ENCODE measurements at places on chromosomes 7 and 10. TPM values are rescaled to one million over a fixed set of nuclear protein-coding genes. Genes with fewer than 3 reads are reported as not detected.

The KDM7A gene
- 23.7 TPM for total RNA-seq

DNA sequence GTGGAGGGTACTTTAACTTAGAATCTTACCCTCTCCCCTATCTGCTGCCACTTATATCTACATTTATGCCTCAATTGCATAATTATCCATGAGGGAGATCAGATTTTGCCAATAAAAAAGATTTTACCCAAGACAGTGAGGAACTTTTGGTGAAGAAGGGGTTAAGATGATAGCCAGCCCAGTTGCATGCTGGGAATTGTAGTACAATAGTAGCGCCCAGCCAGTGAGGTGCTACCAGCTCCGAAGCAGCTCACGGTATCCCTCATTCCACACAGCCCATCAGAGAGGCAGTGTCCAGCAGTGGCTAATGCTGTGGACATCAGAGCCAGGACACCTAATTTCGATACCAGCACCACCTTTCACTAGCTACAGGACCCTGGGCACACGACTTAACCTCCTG is 5.9 kb upstream of the LGI1 start:
- H3K27me3 ChIP-seq: no peaks in the 10 kb centered on the region
- peaks cover 6% of the 10 kb centered on the region for H3K4me1 ChIP-seq
- DNase-seq: no peak
- no peak overlapping the region for H3K27ac ChIP-seq
- no peaks in the 10 kb centered on the region for H3K36me3 ChIP-seq

The OR9A2 gene
- total RNA-seq: not detected

The OR6B1 gene
- total RNA-seq: not detected

The DNAJC12 gene
- 6.0 TPM for total RNA-seq

DNA sequence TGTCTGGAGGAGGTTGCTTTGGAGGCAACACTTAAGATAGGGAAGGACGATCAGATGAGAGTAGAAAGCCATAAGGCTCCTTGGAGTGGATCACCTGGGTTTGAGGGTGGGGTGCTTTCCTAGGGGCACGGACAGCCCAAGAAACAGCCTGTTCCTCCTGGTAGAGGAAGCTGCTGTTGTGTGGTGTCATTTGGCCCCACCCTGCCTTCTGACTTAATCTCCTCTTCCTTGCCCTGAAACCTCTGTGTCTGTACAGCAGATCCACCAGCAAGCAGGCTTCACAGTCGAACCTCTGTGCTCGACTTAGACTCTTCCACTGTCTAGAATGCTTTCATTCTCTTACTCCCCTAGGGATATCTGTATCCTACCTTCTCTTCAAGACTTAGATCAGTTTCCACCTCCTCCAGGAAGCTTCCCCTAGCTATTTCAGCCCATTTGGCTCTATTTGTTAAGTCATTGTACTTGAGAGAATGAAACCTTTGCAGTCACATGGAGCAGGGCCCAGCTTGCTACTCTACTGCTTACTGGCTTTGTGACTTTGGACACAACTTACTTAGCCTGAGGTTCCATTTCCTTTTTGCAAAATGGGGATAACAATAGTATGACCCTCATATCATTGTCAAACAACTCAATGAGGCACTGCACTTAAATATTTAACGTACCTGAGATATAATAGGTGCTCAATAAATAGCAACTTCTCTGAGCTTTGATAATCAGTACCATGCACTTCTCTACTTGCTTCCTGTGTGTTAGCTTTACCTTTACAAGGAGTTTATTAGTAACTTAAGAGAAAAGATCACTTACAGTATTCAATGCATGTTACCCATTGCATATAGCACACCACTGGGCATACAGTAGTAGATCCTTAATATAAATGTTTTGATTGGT is 5.0 kb downstream of the MXI1 start:
- H3K4me1 ChIP-seq: peaks cover 60% of the 10 kb centered on the region
- H3K36me3 ChIP-seq: no peaks in the 10 kb centered on the region
- H3K27me3 ChIP-seq: no peaks in the 10 kb centered on the region
- H3K4me3 ChIP-seq: peak overlapping the region; percentile 80
- peak overlapping the region; percentile 98 for H3K27ac ChIP-seq

- H3K36me3 ChIP-seq: no peaks in the 10 kb centered on the region
- peak overlapping the region; percentile 80 for H3K4me3 ChIP-seq
- peaks cover 79% of the 10 kb centered on the region for H3K4me1 ChIP-seq
- peak overlapping the region; percentile 99 for H3K27ac ChIP-seq
Observed at GRCh38 chr10:80202934-80203834, 2.2 kb downstream of the ANXA11 start.

All from esophagus muscularis mucosa (tissue), 4 donors.